ENCODE measurements at places on chromosomes 16 and 17. TPM values are rescaled to one million over a fixed set of nuclear protein-coding genes. Genes with fewer than 3 reads are reported as not detected.

GRCh38 chr16:60452646-60453045 is 1583.6 kb downstream of the CDH8 start:
- DNase-seq, result no peak

DNA sequence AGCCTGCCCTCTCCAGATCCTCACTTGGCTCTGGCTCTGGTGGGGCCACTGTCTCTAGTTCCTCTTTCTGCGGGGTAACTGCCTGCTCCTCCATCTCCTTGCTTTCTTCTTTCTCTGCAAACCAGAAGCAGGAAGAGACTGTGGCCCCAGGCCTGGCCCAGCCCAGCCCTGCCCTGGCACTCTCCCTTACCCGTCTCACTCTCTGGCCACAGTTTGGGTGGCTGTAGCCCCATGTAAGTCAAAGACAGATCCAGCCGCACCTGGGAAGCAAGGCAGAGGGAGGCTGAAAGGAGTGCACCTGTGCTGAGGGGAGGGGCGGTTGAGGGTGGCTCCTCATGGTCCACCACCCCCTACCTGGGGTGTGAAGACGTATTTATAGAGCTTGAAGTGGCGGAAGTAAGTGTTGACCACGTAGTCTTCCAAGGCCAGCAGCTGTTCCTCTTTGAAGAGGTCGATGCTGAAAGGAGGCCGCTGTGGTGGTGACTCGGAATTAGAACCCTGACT is 2.8 kb downstream of the CFAP119 start:
- no peak for DNase-seq

DNA sequence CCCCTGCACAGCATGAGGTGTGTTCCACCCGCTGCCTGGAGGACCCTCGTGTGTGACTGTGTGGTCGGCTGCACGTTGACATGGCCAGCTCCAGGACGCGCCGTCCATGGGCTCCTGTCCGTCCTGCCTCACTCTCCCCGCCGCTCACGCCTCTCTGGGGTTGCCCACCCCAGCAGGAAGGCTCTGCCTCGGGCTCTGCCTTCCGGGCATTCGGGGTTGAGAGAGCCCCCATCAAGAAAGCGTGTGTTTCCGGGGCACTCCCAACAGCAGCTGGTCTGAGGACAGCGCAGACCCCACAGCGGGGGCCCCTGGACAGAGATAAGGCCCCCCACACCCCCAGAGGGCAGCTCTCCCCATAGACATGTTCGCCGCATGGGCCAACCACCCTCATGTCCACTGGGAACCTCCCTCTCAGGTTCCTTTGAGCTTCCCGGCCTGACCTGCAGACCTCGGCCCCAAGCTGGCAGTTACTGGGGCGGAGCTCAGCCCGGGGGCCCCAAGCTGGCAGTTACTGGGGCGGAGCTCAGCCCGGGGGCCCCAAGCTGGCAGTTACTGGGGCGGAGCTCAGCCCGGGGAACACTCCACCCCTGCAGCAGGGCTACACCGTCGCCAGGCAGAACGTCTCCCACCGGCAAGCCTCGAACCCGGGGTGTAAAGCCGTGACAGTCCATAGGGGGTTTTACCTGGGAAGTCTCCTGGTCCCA is 8.4 kb upstream of the PIEZO1 start:
- no peak for DNase-seq

DNA sequence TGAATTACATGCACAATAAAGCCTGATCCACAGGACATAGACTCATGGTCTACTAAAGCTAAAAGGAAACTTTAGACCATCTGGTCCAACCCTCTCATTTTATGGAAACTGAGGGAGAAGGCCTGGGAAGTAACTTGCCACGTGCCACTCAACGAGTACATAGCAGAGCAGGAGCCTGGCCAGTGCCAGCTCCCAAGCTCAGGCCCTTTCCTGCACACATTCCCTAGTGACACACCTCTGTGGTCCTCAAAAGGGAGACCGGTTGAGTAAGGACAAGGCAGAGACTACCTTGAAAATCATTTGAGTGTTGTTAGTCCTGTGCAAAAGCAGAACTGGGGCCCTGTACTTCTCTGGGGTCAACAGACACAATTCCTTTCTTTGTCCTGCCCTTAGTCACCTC is 2.8 kb downstream of the CCL4L2 start:
- DNase-seq, result no peak

GRCh38 chr17:13984956-13985355 is 84.3 kb upstream of the COX10 start:
- no peak for DNase-seq

DNA sequence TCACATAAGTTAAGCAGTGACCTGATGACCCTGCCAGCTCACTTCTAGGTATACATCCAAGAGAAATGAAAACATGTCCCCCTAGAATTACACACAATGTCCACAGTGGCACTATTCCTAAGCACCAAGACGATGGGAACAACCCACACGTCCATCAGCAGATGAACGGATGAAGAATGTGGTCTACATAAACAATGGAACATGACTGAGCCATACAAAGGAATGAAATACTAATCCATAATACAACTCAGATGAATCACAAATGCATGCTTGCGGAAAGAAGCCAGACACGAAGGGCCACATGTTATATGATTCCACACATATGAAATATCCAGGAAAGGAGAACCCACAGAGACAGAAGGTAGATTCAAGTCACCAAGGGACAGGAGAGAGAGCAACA is 17.4 kb downstream of the USP22 start:
- no peak for DNase-seq

The FXR2 gene
- 72.4 TPM for polyA plus RNA-seq
